ENCODE measurements at places on chromosomes 11 and 22.

- DNase-seq = no peak
Measured at GRCh38 chr11:112554586-112554985, 293.9 kb upstream of the PLET1 start.

DNA sequence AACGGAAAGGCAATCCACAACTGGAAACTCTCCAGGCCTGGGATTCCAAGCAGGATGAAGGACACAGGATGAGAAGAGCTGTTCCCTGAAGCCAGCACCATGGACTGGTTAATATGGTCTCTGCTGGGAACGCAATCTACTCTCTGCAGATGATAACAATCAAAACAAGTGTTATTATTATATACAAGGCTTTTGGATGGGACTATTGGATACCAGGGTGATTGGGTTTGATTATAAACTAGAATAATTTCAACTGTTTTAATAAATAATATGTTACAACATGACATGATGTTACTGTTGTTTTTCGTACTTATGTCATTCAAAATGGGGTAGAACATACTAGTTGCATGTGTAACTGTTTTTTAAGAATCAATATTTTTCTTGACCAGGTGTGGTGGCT, at the start of gene OR52R1:
TSS of gene OR52R1 (minus strand) at position 101 of the 400 bp plus-strand sequence. CDS start at position 101, 0 bp downstream.
- no peak for DNase-seq

DNA sequence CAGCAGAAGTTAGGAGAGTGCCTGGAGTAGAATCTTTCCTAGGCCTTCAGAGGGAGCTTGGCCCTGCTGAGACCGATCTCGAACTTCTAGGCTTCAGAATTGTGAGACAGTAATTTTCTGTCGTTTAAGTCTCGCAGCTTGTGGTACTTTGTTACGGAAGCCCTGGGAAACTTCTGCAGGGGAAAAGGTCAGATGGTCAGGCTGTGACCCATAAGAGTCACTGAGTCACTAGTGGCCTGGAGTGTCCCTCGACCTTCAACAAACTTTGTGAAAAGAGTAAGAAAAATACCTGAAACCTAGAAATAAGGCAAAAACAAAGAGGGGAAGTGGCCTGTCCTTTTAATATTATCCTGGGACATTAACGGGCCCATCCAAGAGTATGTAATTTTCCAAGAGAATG, 34.6 kb downstream of the CSNK2A3 start:
- DNase-seq = no peak

DNA sequence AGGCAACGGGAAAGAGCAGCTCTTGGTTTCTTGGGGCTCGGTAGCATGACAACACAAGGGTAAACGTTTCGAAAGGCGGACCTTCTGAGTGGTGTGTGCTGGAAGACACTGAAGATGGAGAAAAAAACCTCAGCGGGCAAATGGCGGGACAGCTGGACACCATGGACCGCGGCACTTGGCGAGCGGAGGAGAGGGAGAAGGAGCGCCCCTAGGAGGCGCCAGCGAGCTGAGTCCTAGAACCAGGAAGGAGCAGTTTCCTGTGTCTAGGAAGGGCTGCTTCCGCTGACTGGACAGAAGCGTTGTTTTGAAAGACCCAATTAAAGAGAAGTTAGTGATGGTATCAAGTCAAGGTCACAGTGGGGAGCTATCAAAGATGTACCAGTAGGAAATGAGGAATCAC, 44.0 kb upstream of the OPCML start:
- DNase-seq = no peak

DNA sequence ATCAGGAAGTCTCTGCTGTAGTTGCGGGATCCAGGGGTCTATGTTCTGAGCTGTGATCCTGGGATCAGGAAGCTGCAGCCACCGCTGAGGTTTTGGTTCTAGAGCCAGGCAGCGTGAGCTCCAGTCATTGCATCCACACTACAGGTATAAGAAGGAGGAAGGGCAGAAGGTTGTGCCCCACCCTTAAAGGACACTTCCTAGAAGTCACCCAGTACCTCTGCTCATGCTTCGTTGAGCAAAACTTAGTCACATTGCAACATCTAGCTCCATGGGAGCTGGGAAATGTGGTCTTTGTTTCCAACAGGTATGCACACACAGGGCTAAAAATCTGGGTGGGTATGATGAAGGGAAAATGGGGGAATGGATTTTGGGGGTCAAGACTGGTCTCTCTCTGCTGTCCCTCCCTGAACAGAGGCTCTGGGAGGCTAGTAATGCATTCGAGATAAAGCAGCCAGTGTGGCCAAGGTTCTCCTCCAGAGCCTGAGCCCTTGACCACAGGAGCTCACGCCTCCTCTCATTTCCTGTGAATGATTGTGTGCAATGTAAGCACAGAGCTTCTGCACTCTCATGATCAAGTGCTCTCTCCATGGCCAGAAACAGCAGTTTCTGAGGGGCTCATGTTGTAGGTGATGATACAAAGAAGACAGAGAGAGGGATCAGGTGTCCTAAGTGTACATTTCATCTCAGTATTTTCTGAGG, 86.8 kb upstream of the OR4B1 start:
- no peak for DNase-seq

DNA sequence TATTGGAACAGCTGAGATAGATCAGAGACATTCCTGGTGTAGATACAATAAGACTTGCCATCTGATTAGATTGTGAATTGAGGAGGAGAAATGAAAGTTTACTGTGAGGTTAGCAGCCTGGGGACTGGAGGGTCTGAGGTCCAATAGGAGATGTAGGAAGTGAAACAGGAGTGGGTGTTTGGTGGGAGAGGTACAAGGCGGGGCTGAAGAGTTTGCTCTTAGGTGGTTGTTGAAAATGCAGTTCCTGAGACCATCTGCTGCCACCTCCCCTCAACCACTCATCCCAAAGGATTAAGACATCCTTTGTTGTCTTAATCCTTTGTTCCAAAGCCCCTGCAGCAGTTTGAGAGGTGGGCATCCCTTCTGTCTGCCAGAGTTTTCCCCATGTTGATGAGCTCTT, 14.8 kb downstream of the PIWIL4 start:
- DNase-seq = no peak

DNA sequence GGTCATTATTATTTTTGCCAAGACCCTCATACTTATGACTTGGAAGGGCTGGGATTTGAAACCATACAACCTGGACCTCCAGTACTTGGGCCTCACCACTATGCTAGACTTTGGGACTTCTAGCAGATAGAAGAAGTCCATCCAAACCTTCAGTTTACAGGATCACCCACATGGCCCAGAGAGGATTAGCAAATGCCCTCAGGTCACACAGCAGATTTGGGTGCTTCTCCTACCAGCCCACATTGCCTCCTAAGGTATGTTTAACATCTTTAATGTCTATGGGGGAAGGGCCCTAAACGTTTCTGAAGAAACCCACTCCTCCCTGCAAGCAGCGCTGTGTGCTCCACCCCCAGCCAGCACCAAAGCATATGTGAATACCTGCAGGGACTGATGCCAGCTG, 17.5 kb upstream of the GCAT start:
- no peak for DNase-seq

- DNase-seq = no peak
Measured at GRCh38 chr11:104979839-104980238, 11.5 kb upstream of the CASP4 start.

DNA sequence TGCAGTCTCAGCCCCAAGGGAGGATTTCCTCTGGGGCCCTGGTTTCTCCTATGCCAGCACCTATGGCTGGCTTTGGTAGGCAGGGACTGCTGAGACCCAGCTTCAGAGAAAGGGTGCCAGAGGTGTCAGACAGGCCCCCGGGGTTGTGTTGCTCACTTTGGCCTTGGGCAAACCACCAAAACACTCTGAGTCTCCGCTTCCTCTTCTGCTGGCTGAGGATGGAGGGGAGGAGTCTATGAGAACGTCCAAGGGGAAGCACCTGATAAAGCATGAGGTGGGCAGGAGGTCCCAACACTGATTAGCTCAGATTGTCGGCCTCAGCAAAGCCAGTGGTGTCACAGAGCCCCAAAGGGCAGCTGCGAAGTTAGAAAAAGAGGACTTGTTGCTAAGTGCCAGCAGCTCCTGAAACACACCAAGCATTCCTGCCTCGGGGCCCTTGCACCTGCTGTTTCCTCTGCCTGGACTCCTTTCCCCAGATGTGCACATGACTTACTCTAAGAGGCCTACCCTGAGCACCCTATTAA, 10.5 kb downstream of the SMTNL1 start:
- DNase-seq = no peak

DNA sequence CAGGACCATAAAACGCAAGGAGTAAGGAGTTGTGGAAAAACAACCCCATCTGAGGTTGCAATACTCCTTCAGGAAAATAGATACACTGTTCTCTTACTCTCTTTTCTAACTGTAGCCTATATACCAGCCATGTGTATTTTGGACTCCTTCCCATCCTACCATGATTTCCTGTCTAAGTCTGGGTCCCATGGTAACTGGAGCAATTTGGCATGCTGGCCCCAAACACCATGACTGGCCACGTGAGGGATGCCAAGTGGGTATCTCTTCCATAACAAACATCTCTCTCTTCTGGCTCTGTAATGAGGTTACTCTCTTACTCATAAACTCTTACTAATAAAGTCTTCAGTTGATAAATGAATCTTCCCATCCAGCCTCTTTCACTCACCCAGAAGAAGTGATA, 26.5 kb downstream of the ABTB2 start:
- peak; percentile 97 for DNase-seq

DNA sequence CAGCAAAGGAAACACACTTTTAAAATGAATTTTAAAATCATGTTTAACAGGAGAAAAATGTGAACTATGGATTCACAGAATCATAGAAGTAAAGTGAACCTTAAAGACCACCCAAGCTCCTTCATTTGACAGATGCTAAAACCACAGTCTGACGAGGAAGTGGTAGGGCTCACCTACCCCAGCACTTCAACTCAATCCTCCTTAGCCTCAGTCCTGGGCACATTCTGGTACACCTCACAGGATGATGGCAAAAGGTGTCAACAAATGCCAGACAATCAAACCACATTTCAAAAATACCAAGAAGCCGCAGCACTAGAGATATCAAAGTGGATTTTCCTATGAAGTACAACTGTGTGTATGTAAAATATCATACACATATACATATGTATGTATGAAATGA, 43.1 kb downstream of the PITPNB start:
- no peak for DNase-seq

- DNase-seq = no peak
Measured at GRCh38 chr11:74312326-74312725, 886 bp upstream of the P4HA3 start.

- no peak for DNase-seq
Measured at GRCh38 chr11:125110506-125110905, 920 bp downstream of the TMEM218 start.

DNA sequence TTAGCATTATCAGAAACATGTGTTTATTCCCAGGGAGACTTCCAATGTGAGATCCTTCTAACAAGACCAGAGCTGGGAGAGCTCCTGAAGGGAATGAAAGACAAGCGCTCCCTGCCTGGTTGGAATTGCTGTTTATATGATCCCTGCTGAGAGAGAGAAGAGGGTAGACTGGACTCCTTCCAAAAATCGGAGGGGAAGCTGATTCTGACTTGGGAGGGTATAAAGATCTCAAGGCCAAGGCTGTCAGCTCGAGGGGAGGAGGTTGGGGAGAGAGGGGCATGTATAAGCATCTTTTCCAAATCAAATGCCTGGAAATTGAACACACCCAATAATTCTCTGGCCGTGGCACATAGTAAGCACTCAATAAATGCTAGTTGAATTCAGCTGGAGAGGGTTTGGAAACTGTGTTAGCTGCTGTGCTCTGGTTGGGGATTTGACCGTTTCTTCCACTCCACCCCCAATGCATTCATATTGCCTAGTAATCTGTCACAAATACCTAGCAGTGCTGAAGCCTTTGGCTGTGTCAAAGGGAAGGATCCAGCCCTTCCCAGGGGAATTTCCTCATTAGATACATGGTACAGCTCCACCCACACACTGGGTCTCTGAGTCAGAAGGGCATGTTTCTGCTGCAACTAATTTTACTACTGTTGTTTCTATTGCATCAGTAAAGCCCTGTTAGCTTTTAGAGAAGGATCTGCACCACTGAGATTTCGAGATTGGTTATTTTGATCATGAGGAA, 61.5 kb downstream of the CACNG2 start:
- DNase-seq = peak; percentile 92

GRCh38 chr22:49087198-49087597, 740.5 kb downstream of the BRD1 start:
- no peak for DNase-seq

DNA sequence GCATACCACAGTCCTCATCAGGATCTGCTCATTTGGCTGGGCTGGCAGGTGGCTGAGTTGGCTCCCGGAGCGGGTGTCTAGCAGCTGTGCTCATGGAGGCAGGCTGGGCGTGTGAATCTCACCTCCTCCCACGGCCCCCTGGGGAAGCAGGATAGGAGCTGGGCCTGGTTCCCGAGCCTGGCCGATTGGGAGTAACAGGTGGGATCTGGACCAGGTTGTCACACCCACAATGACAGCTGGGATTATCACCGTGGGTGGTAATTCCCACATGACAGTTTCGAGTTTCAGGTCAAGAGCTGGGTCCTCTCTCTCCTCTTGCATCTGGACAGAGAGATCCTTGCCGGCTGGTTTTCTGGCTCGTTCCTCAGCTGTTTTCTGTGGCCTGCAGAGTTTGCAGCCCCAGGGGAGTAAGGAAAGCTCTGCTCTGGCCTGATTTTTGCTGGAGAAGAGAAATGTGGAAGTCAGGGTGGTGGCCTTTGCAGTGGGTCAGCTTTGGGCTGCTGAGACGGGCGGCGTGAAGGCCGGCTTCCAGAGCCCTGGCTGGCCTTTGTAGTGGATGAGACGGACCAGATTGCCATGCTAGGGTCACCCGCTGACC, 57.0 kb downstream of the BCR start:
- DNase-seq = no peak

DNA sequence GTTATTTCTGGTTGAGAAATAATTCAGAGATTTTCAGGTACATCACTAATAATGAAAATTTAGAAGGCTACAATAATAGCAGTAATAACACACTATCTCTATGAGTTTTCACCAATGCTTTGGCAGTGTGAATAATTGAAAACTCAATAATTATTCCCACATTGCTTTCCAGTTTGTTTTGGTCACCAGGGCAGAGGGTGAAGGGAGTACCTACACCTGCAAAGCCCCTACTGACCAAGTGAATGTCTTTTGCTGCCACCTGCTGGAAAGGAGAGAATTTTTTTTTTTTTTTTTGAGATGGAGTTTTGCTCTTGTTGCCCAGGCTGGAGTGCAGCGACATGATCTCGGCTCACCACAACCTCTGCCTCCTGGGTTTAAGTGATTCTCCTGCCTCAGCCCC, 3.2 kb downstream of the NELL1 start:
- no peak for DNase-seq
